ENCODE measurements at places on chromosomes 11 and 22. TPM values are rescaled to one million over a fixed set of nuclear protein-coding genes. Genes with fewer than 3 reads are reported as not detected.
A peak's percentile ranks its signal among the peaks of the same experiment; 100 is the strongest.

Gene GAS2
- 1.7 TPM for total RNA-seq

DNA sequence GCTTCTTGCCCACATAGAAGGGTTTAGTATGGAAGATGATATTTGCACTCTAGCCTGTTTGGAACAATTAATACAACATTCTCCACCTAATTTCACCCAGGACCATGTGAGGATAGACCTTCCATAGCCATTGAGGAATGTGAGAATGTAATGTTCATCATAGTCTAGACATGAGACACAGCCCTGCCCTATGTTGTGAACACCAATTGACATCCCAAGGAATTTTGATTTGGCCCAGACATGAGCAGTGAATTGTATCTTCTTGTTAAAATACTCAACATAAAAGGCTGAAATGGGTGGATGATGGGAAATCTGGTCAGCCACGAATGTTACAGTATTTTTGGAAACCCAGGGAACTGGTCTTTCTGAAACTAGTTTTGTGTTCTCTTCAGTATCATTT, 892.3 kb upstream of the CHORDC1 start:
- H3K36me3 ChIP-seq, result no peaks in the 10 kb centered on the region
- no peaks in the 10 kb centered on the region for H3K4me1 ChIP-seq
- H3K27me3 ChIP-seq, result no peaks in the 10 kb centered on the region
- H3K27ac ChIP-seq, result no peak overlapping the region

GRCh38 chr11:95547976-95548375, 241.6 kb downstream of the FAM76B start:
- H3K27ac ChIP-seq, result no peak overlapping the region
- H3K27me3 ChIP-seq, result no peaks in the 10 kb centered on the region
- peak; percentile 31 for DNase-seq
- peaks cover 26% of the 10 kb centered on the region for H3K4me1 ChIP-seq
- H3K4me3 ChIP-seq, result no peak overlapping the region
- no peaks in the 10 kb centered on the region for H3K36me3 ChIP-seq

Gene SUSD2
- total RNA-seq, result 0.31 TPM

Gene TRPM5
- not detected for total RNA-seq

Gene VSTM5
- total RNA-seq, result not detected

Gene SERHL2
- total RNA-seq, result 1.3 TPM

GRCh38 chr22:43341565-43341964, 1.6 kb downstream of the SCUBE1 start:
- no peaks in the 10 kb centered on the region for H3K4me1 ChIP-seq
- no peak overlapping the region for H3K4me3 ChIP-seq
- no peak overlapping the region for H3K27ac ChIP-seq
- no peaks in the 10 kb centered on the region for H3K36me3 ChIP-seq

- no peaks in the 10 kb centered on the region for H3K36me3 ChIP-seq
- H3K27ac ChIP-seq, result no peak overlapping the region
- H3K27me3 ChIP-seq, result no peaks in the 10 kb centered on the region
- DNase-seq, result no peak
- no peaks in the 10 kb centered on the region for H3K4me1 ChIP-seq
Measured at GRCh38 chr22:48495751-48496080, 1332.0 kb downstream of the BRD1 start.

GRCh38 chr22:39092111-39092862, 4.8 kb upstream of the APOBEC3H start:
- H3K4me1 ChIP-seq, result peaks cover 93% of the 10 kb centered on the region
- no peak for DNase-seq
- peak overlapping the region; percentile 85 for H3K27ac ChIP-seq
- H3K36me3 ChIP-seq, result no peaks in the 10 kb centered on the region

- no peaks in the 10 kb centered on the region for H3K36me3 ChIP-seq
- no peaks in the 10 kb centered on the region for H3K27me3 ChIP-seq
- H3K4me3 ChIP-seq, result no peak overlapping the region
- H3K4me1 ChIP-seq, result no peaks in the 10 kb centered on the region
- no peak overlapping the region for H3K27ac ChIP-seq
Measured at GRCh38 chr11:40877981-40878380, 581.5 kb downstream of the LRRC4C start.

DNA sequence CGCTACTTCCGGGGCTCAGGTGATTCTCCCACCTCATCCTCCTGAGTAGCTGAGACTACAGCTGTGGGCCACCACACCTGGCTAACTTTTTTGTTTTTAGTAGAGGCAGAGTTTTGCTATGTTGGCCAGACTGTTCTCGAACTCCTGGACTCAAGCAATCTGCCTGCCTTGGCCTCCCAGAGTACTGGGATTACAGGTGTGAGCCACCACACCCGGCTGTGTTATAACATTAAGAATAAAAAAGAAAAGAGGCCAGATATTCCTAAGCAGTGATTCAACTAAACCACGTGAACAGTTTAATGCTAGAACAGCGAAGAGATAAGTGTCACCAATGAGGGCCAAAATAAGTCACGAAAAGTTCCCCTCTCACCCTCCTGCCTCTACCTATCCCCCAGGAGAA, 3.7 kb downstream of the PRDM10 start:
- DNase-seq, result no peak
- H3K4me3 ChIP-seq, result no peak overlapping the region
- H3K27me3 ChIP-seq, result no peaks in the 10 kb centered on the region

Gene SLC22A6
- not detected for total RNA-seq

DNA sequence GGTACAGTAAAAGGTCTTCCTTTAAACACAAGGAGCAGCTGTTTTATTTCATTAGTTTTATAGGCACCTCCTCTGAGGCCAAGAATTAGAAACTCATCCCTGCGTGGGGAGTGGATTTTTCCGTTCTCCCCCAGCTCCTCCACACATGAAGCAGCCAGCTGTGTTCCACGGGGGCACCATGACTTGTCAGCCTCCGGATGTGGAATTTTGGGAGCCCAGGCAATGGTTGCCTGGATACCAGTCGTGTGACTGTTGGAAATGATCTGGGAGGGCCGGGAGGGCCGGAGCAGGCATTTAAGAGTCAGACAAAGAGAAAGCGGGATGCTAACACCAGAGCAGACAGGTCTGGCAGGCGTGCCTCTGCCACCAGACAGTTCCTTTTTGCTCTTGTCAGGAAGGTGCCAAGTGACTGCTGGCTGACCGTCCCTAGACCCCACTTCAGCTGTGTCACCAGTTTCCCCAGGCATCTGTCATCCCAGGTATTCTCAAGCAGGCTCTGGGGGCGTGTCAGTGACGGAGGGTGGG, 15.9 kb upstream of the CDC42EP2 start:
- H3K4me3 ChIP-seq, result no peak overlapping the region
- DNase-seq, result no peak
- no peaks in the 10 kb centered on the region for H3K4me1 ChIP-seq
- H3K36me3 ChIP-seq, result peaks cover 20% of the 10 kb centered on the region
- no peak overlapping the region for H3K27ac ChIP-seq

DNA sequence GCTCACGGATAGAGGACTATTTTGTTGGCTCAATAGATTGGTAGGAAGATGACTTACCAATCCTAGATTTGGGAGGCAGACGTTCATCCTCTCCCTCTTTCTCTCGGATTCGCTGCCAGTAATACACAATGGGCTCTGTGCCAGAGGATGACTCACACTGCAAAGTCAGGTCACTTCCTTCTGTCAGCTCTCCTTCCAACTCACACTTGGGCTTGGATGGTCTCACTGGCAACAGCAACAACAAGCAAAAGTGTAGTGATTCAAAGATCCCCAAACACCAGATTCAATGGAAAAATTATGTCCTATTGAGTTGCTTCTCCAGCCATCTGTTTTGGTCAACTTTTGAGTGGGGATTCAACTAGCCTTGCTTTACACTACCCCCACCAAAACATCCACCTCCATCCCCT, 21.7 kb upstream of the HSPA8 start:
- H3K27me3 ChIP-seq, result no peaks in the 10 kb centered on the region
- peak overlapping the region; percentile 20 for H3K4me3 ChIP-seq
- peaks cover 48% of the 10 kb centered on the region for H3K4me1 ChIP-seq
- no peak overlapping the region for H3K27ac ChIP-seq
- no peaks in the 10 kb centered on the region for H3K36me3 ChIP-seq

GRCh38 chr11:130905512-130905911, 10.8 kb downstream of the SNX19 start:
- peaks cover 78% of the 10 kb centered on the region for H3K36me3 ChIP-seq
- no peaks in the 10 kb centered on the region for H3K27me3 ChIP-seq
- H3K4me3 ChIP-seq, result no peak overlapping the region
- DNase-seq, result no peak
- H3K27ac ChIP-seq, result no peak overlapping the region

GRCh38 chr22:42145175-42145574, 14.6 kb upstream of the CYP2D6 start:
- no peaks in the 10 kb centered on the region for H3K27me3 ChIP-seq
- H3K4me3 ChIP-seq, result no peak overlapping the region
- no peaks in the 10 kb centered on the region for H3K4me1 ChIP-seq

DNA sequence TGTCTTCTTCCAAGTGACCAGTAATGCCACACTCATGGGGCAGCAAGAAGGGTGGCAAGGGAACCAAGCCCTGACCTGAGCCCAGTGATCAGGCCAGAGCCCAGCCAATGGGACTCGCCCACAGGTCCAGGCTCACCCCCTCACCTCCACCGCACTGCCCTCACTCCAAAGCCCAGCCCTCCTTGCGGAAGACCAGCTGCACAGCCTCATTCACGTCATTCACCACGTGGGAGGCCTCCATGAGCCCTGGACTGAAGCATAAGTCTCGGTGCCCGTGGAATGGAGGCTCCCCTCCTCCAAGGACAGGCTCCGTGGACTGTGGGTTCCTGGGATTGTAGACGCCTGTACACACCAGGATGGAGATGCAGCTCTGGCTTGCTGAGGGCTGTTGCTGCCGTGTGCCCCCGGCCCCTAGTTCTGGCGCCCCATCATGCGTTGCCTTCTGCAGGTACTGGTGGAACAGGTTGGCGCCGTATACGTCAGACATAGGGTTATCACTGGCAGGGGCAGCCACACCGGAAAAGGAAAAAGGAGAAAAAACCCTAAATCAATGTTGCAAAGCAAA, 16.8 kb upstream of the TMEM121B start:
- no peak for DNase-seq
- no peaks in the 10 kb centered on the region for H3K4me1 ChIP-seq
- H3K27me3 ChIP-seq, result no peaks in the 10 kb centered on the region
- peaks cover 5% of the 10 kb centered on the region for H3K36me3 ChIP-seq
- H3K27ac ChIP-seq, result no peak overlapping the region
- no peak overlapping the region for H3K4me3 ChIP-seq

DNA sequence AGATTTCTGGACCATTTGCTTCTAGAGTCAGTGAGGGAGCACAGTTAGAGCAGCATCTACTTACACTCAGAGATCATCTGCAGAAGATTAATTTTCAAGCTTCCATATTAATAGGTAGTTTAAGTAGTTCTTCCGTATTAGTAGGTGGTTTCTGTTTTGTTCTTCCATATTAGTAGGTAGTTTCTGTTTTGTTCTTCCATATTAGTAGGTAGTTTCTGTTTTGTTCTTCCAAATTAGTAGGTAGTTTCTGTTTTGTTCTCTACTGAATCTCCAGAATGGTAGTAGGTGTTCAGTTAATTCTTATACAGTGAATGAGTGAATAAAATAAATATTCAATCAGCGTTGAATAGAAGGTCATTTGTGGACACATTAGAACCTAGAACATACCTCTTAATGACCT, 175.7 kb downstream of the TMEM135 start:
- no peaks in the 10 kb centered on the region for H3K36me3 ChIP-seq
- no peaks in the 10 kb centered on the region for H3K4me1 ChIP-seq
- H3K27ac ChIP-seq, result no peak overlapping the region
- H3K27me3 ChIP-seq, result no peaks in the 10 kb centered on the region
- no peak for DNase-seq
- H3K4me3 ChIP-seq, result no peak overlapping the region

Gene INPPL1
- 97.2 TPM for total RNA-seq

Gene RFPL2
- not detected for total RNA-seq

Gene USP28
- total RNA-seq, result 21.4 TPM

Gene FGF3
- total RNA-seq, result not detected

Gene PANX2
- total RNA-seq, result 1.7 TPM

GRCh38 chr11:27571154-27571810, 64.7 kb upstream of the LIN7C start:
- H3K4me1 ChIP-seq, result no peaks in the 10 kb centered on the region
- no peaks in the 10 kb centered on the region for H3K36me3 ChIP-seq
- H3K27ac ChIP-seq, result no peak overlapping the region
- H3K27me3 ChIP-seq, result no peaks in the 10 kb centered on the region
- DNase-seq, result no peak

DNA sequence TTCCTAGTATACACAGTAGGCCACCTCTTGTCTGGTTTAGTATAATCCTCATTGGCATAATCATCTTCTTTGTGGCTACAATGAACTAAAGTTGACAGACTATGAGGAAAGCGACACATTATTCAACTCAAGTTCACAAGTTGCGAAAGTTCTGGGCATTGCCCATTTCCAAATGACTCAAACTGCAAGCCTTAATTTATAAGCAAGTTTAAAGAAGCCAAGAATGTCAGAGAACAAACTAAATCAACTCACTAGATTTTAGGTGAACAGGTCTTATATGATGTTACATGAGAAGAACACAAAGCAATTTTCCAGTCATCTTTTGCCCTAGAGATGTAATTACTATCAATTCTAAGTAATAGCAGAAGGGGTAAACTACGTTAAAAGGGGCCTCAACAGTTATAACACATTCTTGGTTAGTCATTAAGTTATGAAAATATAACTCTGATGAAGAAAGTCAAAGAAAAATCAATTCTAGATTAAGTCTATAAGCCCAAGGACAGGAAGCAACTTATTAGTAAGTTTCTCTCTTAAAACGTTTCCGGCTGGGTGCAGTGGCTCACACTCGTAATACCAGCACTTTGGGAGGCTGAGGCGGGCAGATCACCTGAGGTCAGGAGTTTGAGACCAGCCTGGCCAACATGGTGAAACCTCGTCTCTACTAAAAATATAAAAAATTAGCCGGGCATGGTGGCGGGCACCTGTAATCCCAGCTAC, 21.5 kb downstream of the PICALM start:
- peak overlapping the region; percentile 21 for H3K4me3 ChIP-seq
- DNase-seq, result no peak
- no peaks in the 10 kb centered on the region for H3K27me3 ChIP-seq
- H3K36me3 ChIP-seq, result no peaks in the 10 kb centered on the region
- peaks cover 79% of the 10 kb centered on the region for H3K4me1 ChIP-seq

Gene TNNT3
- 1.6 TPM for total RNA-seq
